ENCODE measurements at places on chromosomes 12 and 14.

GRCh38 chr12:122873540-122873939 lies 22.4 kb downstream of the VPS37B start:
- no peak for DNase-seq

- no peak for DNase-seq
These were observed 15.1 kb upstream of the SLC38A2 start for GRCh38 chr12:46387670-46388069.

- DNase-seq = no peak
These were observed 23.2 kb downstream of the SLC15A4 start for GRCh38 chr12:128800606-128801005.

DNA sequence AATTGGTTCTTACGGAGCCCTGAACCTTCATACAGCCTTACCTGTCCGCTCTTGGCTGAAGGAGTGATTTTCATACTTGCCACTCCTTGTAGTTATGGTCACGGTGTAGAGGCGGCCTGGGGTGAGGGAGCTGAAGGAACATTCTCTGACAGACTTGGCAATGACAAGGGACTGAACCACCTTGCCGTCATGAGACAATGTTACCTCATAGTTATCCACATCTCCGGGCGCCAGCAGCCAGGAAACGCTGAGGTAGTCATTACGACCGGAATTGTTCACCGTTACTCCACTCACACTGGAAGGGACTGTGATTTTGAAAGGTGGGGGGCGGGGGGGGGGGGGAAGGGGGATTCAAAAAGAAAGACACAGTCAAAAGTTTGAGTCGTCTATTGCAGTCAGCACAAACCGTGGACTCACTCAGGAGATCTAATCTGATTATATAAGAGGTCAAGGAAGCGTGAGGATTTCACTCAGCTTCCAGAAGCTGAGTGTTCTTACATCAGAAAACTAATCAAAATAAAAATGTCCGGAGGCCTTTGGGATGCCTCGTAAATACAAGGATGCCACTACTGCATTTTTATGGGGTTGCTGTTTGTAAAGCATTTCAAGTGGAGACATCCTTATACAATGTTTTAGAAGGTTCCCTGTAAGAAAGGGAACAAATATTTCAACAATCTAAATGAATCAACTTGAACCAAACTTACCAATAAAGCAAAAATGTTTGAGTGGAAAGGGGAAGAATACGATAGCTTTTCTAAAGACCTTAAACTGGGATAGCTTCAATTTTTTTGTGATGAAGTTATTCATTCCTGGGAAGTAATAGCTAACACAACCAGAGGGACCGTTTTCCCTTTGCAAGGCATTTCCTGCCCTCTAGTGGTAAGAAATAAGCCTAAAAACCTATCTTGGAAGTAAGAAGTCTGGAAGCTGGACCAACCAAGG lies 60.6 kb downstream of the PTPRB start:
- DNase-seq = no peak

- no peak for DNase-seq
These were observed 71.8 kb downstream of the TTC9 start for GRCh38 chr14:70713511-70713916.

GRCh38 chr14:49679271-49679670 lies 8.7 kb downstream of the POLE2 start:
- DNase-seq = no peak

DNA sequence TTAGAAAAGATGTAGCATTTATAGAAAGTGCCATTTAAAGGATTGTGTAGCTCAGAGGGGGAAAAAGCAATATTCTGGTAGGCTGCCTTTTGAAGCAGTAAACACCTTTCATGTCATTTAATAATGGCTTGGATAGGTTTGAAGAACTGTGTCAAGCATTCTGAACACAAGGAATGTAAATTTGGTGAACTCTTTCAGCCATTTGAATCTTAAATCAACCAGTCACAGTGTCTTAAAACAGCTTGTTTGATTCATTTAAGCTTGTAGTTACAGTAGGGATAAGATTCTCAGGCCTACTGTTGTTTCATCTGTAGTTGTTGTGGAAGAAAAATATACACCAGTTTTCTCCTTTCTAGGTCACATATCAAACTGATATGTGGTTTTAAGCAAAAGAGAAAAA lies 299.4 kb upstream of the NOVA1 start:
- no peak for DNase-seq

DNA sequence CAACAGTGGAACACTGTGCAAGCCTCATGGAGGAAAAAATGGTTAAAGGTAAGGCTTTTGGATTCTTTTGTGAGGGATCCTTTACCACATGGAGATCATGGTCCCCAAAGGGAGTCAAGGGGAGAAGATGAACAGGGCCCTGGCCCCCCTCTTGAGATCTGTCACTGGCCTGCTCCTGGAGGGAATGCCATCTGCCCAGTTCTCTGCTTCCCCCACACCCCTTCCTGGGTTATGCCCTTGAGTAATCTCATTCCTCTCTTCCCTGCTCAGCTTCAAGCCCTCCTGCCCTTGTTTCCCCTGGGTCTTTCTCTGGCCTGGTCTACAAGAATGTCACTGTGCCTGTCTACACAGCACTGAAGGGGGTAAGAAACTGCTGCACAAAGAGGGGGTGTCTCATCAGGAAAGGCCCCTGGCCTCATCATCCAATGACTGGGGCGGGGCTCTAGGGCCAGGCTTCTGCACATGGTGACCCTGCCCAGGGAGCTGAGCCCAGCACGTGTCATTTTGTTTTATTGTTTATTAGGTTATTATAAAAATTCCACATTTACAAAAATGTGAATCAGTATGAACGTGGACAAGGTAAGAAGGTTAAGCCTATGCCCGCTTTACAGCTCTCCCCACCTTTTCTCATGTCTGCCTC lies 30.3 kb downstream of the PIGH start:
- DNase-seq = no peak

- no peak for DNase-seq
These were observed 187.1 kb downstream of the MON2 start for GRCh38 chr12:62653740-62654139.

- no peak for DNase-seq
These were observed 115.0 kb downstream of the RPAP3 start for GRCh38 chr12:47590771-47591360.

Measured in breast epithelium (tissue), 4 donors.